CD4-positive, alpha-beta T cell treated with Interleukin-17A for 1 hour (primary cell): ENCODE measurements at places on chromosomes 3 and 15.

DNA sequence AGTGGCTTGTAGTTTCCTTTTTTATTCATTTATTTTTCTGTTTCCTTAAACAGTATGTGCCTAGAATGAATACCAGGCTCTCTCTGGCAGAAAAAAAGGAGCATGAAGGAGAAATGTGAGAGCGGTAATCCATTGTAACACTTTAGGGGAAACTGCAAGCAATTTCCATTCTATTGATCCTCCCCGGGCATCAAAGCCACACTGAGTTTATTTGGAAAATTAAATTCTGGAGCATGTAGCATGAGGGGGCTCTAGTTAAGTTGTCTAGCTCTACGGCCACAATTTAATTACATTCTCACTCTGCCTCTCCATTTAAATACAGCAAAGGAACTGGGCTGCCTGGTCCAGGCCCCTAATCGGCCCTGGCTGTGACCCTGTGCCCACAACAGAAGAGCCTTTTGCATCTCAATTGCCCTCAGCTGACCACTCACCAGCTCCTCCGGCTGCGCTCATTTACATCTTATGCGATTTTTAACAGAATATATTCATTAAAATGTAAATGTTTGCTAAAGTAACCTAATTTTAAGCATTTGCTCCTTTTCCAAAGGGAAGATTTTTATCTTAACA is 72.9 kb downstream of the MEGF11 start:
- DNase-seq: no peak

DNA sequence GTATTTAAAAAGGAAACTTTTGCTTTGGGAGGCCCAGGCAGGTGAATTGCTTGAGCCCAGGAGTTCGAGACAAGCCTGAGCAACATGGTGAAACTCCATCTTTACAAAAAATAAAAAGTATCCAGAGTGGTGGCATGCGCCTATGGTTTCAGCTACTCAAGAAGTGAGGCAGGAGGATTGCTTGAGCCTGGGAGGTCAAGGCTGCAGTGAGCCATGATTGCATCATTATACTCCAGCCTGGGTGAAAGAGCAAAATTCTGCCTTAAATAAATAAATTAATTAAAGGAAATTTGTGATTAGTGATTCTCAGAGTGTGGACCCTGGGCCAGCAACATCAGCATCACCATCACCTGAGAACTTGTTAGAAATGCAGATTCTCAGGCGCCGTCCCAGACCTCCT is 9.9 kb upstream of the COMMD4 start:
- DNase-seq: no peak

DNA sequence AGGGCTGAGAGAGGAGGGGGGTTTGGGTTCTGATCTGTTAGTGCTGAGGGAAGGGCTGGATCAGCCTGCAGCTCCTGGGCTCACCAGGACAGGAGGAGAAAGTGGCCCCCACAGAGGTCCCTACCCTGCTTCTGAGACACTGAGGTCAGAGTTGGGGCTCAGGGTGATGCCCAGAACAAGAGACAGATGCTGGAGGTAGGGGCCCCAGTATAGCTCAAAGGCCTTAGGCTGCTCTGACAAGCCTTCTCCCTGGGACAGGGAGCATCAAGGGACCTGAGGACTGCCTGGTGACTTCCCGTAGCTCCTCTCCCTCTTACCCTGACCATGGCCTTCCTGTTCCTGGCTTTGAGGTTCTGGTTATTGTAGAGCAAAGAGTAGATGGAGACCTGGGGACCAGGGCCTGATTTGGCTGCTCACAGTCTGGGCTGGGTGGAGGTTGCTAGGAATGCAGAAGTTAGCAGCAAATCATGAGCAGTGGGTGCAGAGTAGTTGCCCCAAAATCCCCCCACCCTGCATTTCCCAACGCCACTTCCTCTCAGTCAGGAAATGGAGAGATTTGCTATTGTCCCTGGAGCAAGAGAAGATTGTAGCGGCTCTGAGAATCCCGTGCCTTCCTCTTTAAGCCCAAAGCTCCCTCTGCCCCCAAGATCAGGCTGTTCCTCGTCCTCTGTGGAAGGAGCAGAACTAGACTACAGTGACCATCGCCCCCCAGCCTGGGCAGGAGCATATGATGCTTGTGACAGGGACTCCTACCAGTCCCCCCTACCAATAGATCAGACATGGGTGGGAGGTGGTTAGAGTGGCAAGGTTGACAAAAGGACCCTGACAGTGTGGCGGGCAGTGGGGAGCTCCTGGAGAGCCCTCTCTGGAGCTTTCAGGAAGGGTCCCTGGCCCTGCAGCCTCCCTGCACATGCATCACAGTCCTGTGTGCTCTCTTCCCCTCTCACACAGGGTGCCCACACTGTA is 47.4 kb upstream of the SEC22A start:
- DNase-seq: no peak

DNA sequence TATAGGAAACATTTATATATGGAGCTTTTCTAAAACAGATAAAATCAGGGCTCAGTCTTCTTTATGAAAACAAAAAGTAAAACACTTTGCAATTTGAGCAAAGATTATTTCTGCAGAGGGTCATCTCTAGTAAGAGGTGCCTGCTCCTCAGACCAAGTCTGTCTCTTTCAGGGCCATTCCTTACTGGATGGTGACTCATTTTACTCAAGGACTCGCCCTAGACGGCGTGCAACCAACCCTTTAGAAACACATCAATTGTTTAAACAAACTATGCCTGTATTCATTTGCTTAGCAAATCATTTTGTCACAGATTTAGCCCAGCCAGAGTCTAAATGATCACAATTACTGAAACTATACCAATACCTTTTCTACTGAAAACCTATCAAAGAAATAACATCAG is 242.8 kb upstream of the ICE2 start:
- no peak for DNase-seq

- DNase-seq: no peak
These were observed 226.4 kb upstream of the EIF1B start for GRCh38 chr3:40083066-40083465.

DNA sequence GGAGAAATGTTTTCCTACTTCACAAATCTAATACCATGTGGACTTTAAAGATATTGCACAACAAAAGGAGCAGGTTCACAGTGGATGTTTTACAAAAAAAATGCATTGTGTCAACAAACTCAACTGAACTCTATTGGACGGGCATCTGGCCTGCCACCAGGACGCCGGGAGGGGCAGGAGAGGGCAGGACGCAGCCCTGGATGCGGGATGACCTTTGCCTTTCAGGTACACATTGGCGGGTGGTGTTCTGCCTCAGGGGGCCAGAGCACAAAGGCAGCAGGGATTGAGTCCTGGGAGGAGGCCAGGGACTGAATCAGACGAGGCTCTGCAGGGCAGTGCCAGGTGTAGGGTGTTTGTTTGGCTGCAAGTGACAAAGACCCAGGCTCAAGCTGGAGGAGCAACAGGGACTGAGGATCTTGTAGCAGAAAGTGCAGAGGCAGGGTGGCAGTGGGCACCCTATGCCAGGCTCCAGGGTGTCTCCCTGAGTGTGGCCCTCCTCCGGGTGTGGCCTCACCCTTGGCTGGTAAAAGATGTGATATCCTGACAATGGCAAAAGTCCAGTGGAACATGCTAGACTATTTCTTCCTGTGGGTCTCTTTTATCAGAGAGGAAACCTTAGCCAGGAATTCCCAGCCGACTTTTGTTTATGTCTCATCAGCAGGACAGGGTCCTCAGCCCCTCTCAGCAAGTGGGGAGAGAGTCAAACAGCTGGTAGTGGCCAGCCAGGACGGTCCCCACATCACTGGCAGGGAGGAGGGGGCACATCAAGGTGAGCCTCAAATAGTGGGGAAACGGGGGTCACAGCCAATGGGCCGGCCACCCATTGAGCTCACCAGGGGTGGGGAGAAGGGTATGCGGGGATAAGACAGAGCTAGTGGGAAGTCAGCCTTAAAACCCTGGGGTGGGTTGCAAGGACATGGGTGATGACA is 29.7 kb upstream of the KLF13 start:
- no peak for DNase-seq

DNA sequence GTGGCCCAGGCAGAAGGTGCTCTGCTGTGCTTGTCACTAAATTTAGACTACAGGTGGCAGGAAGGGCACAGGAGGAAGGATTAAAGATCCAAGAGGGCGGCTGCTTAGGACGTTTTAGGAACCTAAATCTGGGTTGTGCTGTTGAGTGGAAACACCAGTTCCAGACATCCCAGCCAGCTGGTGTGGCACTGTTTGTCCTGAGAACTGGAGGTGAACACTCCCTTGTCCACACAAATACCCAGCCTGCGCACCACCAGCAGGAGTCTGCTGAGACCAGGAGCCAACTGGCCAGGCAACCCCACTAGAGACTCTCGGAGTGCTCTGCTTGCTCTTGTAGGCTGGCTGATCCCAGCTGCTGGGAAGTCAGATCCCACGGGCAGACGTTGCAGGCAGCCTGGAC is 30.3 kb upstream of the UACA start:
- DNase-seq: no peak

- DNase-seq: no peak
These were observed 393.5 kb upstream of the TBL1XR1 start for GRCh38 chr3:177590826-177591225.

- peak; percentile 58 for DNase-seq
These were observed 31.5 kb upstream of the MLF1 start for GRCh38 chr3:158539414-158540014.

DNA sequence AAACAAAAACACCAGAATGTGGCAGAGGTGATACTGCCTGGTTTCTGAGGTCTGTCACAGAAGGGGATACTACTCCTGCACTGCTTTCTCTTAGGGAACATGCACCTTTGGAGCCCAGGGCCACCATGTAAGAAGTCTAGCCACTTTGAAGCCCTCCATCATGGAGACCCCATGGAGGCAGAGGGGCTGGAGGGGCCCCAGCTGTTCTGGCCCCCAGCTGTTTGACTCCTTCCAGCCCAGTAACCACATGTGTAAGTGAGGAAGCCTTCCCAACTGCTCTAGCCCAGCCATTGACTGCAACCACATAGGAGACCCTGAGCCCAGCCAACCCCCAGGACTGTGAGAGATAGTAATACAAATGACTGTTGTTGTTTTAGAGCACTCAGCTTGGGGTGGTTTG is 9.0 kb upstream of the IGDCC4 start:
- DNase-seq: no peak

DNA sequence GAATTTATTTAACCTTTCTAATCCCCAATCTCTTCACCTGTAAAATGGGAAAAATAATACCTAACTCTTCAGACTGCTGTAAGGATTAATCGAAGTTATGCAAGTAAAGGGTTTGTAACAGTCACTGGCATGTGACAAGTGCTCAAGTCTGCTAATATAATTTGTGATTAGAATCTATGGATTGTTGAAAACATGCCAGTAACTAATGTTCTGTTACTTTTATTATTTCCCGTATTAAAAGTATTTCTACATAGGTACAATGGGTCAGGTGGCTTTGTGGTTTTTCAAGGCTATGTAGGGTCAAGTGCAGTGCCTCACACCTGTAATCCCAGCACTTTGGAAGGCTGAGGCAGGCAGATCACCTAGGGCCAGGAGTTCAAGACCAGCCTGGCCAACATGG is 29.4 kb downstream of the ULK4 start:
- DNase-seq: no peak

DNA sequence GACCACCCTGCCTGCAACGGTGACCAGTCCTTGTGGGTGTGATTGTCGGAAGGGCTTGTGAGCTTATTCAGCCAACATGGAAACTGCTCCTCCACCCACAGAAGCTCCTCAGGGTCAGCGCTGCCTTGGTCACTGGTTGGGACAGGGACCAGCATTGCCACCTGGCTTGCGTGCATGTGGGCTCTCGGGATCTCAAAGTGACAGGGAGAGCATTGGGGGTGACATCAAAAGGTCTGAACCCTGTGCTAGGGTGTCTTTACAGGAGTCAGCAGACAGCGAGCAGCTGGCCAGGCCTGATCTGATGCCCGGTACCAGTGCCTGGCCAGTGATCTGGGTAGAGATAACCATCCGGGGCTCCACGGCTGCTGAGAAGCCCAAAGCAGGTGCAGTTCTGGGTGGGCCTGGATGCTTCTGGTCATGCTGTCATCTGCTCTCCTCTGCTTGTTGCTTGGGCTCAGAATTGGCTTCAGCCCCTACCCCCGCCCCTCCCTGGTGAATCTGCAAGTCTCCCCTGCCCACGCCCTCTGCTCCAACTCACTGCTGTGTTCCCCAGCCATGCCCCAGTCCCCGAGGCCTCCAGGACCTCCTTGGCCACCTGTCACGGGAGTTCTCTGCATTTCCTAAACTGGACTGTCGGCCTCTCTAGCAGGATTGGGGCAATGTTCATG is 134.8 kb downstream of the NSMCE3 start:
- no peak for DNase-seq

- DNase-seq: no peak
These were observed 155.0 kb downstream of the RSRC1 start for GRCh38 chr3:158264894-158265293.

DNA sequence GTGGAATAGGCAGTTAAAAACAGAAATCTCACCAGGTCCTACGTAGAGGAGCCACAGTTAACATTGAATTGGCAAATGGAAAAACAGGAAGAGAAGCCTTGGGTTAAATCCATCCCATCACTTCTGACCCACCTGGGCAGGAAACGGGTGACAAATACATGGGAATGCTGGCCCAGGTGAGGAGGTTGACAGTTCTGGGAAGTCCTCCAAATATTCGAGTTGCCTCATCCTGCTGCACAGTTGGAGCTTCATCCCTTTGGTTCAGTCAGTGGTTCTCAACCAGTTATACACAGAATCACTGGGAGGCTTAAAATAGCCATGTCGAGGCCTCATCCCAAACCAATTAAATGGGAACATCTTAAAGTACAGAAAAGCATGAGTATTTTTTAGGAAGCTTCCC is 5.3 kb downstream of the MYZAP start:
- no peak for DNase-seq

GRCh38 chr3:193921465-193921864 is 214.5 kb upstream of the HES1 start:
- no peak for DNase-seq

DNA sequence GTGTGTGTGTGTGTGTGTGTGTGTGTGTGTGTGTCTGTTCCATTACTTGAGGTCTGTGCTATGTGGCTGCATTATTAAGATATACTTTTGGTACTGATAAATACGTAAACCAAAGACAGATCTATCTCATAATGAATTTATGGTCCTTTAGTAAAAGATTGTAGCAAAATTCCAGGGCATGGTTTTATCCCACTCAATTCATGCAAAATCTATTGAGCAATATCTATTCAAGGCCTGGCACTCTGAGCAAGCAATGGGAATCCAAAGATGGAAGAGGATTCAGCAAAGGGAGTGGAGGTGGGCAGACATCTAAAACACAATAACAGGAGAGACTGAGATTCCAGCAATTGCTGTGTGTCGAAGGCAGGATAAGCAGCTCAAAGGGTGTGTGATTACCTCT is 86.8 kb downstream of the RFTN1 start:
- no peak for DNase-seq

GRCh38 chr3:191357909-191358308 is 27.6 kb upstream of the UTS2B start:
- DNase-seq: no peak
